Aorta (tissue), 5 donors: ENCODE measurements at places on chromosomes 3 and 15. TPM values are rescaled to one million over a fixed set of nuclear protein-coding genes. Genes with fewer than 3 reads are reported as not detected.

Gene CCR1
- 13.9 TPM for total RNA-seq

Gene LINGO1
- 1.9 TPM for total RNA-seq

Gene HSPBAP1
- total RNA-seq: 8.5 TPM

Gene IQCF5
- not detected for total RNA-seq

Gene RTP3
- not detected for total RNA-seq
